Left colon (tissue), 2 donors: ENCODE measurements at places on chromosomes 6 and 20.

DNA sequence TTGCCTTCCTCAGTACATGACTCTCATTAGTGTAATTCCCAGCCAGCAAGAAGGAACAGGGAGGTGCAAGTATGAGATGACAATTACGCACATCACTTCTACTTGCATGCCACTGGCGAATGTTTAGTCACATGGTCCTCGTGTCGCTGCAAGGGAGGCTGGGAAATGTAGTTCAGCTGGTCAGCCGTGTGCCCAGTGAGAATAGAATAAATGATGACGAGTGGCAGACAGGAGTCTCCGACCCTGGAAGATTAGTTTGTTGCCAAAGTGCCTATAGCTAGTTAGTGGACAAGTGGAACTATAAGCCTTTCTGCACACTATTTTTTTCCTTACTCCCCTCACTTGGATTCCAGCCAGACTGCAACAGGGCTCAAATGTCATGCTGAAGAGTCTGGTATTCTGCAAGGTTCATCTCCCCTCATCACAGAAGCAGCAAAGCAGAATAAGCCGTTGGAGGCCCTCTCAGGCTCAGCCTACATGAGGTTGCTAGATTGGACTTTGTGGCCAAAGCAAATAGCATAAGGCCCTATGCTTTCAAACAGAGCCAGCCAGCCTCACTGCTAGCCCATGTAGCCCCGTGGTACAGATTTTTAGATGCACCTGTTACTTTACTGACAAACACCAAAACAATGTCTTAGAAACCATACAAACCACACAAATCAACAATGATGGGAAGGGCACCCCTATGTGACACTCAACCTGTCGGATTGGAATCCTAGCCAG lies 9.7 kb downstream of the LINC00237 start:
- no peak for DNase-seq

- DNase-seq, result no peak
Measured at GRCh38 chr6:161406646-161407045, 132.8 kb upstream of the AGPAT4 start.

GRCh38 chr20:49890471-49891361 lies 24.6 kb downstream of the SPATA2 start:
- no peak for DNase-seq

- DNase-seq, result no peak
Measured at GRCh38 chr6:46921731-46922130, at the start of gene ADGRF5. ADGRF5 (minus strand) TSS chr6:46921938; CDS start chr6:46906762, 15,176 bp downstream.

- DNase-seq, result no peak
Measured at GRCh38 chr6:110799189-110799588, 16.1 kb downstream of the CDK19 start.

GRCh38 chr6:168895102-168895812 lies 358.4 kb downstream of the THBS2 start:
- DNase-seq, result peak; percentile 81
